ENCODE measurements at places on chromosomes 16 and 17.

DNA sequence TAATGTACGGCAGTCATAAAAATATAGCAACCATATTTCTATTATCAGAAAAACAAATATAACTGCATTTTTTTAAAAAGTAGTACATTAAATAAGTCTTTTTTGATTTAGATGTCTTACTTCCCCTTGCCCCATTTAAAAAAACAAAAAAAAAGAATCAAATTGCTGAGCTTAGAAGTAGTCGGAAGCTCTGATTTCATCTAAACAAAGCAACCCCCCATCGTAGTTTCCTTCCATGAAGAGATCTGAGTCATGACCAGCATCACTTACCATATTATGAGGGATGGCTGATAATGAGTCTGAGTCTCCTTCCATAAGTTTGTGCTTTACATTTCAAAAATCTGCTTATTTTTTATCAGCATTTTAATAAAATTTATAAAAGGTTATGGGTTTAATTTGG, 86.2 kb downstream of the ITFG1 start:
- no peak for DNase-seq

- DNase-seq: no peak
Observed at GRCh38 chr17:162689-163088, 18.8 kb downstream of the DOC2B start.

GRCh38 chr16:56603589-56603988, 4.8 kb upstream of the MT2A start:
- no peak for DNase-seq

DNA sequence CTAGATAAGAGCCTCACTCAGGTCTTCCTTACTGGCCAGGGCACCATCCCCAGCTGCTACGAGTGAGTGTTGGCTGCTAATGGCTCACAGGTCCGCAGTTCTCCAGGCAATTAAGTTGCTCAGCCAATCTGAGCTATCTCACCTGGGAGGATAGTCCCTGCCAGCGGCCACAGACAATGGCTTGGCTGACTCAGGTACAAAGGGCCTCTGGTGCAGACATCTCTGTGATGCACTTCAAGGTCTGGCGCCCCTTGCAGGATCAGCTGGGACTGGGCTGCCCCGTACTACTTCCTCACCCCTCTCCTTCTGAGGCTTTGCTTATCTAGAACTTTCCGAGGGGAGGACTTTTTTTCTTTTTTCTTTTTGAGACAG, 49.2 kb upstream of the EMP2 start:
- no peak for DNase-seq

DNA sequence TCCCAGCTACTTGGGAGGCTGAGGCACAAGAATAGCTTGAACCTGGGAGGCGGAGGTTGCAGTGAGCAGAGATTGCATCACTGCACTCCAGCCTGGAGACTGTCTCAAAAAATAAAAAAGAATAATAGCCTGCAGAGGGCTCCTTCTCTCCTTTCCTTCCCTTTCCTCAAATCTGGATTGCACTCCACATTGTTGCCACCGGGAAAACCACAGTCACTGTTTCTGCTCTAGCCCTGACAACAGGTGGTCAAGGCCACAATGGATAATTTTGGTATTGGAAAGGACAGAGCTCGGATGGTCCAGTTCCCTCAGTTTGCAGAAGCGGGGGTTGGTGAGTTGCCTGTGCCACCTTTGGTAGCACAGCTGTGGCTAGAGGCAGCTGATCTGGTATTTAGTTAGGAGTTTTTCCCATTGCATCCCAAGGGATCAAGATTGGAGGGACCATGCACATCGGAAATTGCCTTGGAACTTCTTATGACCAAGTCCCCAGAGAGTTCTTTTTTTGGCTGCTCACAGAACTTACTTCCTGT, 44.7 kb upstream of the PRSS54 start:
- no peak for DNase-seq

GRCh38 chr16:85136213-85136701, 24.0 kb upstream of the CIBAR2 start:
- DNase-seq: no peak

GRCh38 chr17:73305845-73306836, 5.7 kb downstream of the CDC42EP4 start:
- no peak for DNase-seq

DNA sequence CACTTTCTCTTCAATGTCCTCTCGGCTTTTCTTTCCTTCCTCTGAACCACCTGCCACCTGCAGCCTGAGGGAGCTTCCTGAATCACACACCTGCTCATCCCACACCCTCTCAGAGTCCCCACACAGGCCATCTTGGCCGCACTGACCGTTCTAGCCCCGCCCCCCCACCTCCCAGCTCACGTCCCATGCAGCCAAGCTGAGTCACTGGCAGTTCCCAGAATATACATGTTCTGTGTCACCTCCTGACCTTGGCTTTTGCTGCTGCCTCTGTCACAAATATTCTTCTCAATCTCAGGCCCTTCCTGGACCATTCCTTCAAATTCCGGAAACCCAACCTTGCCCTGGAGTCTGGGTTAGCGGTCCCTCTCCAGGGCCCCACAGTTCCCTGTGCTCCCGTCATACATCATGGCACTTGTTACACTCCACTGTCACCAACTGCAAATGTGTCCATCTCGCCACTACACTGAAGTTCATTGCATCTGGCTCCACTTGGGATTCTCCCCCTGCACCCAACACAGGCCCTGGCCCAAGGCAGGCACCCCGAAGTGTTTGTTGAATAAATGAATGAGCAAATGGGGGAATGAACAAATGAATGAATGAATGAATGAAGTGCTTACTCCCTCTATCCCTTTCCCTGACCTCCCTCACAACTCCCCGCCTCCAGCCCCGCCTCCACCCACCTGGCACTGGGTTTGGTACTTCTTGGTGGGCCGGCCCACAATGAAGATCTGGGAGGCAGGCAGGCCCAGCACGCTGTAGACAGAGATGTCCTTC, 12.8 kb downstream of the PIMREG start:
- DNase-seq: no peak

- DNase-seq: no peak
Observed at GRCh38 chr17:1239210-1239609, 31.0 kb upstream of the BHLHA9 start.

GRCh38 chr17:21510686-21511362, 134.7 kb downstream of the KCNJ12 start:
- DNase-seq: no peak

DNA sequence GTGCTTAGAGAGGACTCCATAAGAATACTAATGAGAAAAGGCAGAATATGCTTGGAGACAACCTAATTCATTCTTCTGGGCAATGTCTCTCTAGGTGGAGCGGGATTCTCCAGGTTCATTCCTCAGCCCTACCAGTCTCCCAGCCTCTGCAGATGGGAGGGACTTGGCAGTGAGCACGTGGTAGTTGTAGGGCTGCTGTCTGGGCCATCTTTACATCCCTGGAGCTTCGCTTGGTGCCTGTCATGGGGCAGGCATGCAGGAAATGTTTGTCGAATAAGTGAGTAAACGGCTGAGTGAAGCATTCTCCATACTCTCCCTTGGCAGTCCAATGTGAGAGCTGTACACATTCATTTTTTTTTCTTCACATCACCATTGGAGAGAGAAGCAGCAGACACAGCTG, 387.5 kb downstream of the UTP18 start:
- no peak for DNase-seq

DNA sequence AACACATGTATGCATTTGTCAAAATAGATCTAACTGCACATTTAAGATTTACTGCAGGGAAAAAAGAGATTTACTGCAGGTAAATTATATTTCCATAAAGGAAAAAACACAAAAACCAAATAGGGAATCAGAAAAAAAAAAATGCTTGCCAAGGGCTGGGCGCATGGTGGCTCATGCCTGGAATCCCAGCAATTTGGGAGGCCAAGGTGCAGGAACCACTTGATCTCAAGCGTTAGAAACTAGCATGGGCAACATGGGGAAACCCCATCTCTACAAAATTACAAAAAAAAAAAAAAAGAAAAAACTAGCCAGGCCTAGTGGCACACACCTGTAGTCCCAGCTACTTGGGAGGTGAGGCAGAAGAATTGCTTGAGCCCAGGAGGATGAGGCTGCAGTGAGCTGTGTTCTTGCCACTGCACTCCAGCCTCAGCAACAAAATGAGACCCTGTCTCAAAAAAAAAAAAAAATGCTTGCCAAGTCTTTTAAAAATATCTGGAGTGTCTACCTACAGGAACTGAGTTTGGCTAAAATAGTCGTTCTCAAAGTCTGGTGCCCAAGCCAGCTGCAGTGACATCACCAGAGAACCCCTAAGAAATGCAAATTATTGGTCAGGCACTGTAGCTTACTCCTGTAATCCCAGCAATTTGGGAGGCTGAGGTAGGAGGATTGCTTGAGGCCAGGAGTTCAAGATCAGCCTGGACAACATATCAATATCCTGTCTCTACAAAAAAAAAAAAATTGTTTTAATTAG, 17.5 kb downstream of the TRIM25 start:
- no peak for DNase-seq

GRCh38 chr16:49396206-49396720, 22.7 kb downstream of the C16orf78 start:
- DNase-seq: no peak

DNA sequence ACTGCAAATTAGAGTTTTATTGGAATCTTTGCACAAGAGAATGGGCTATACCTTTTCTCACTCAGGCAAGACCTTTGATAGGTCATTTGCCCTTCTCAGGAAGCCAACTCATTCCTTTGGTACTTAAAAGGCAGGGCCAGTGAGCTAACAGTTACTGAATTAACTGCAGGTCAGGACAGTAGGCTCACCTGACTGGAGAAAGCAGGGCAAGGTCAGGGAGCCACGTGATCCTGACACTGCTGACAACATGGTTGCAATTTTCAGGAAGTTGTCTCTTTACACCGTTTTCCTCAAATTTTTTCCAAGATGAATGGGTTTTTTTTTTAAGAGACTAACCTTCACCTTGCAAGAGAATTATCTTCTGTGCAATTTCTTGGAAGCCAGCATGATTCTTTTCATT, 21.1 kb downstream of the CPSF4L start:
- DNase-seq: no peak

- no peak for DNase-seq
Observed at GRCh38 chr16:81405702-81406113, 38.9 kb upstream of the CMIP start.

- no peak for DNase-seq
Observed at GRCh38 chr17:58488428-58488890, 251 bp upstream of the HSF5 start.

- DNase-seq: no peak
Observed at GRCh38 chr16:53944025-53944424, 240.1 kb downstream of the FTO start.

GRCh38 chr17:32174889-32175288, 32.6 kb downstream of the RHOT1 start:
- no peak for DNase-seq

- no peak for DNase-seq
Observed at GRCh38 chr17:1498233-1498632, 5.7 kb upstream of the MYO1C start.

- no peak for DNase-seq
Observed at GRCh38 chr17:36938566-36939051, 1.3 kb downstream of the LHX1 start.

- no peak for DNase-seq
Observed at GRCh38 chr16:22194707-22195444, 11.2 kb upstream of the EEF2K start.

DNA sequence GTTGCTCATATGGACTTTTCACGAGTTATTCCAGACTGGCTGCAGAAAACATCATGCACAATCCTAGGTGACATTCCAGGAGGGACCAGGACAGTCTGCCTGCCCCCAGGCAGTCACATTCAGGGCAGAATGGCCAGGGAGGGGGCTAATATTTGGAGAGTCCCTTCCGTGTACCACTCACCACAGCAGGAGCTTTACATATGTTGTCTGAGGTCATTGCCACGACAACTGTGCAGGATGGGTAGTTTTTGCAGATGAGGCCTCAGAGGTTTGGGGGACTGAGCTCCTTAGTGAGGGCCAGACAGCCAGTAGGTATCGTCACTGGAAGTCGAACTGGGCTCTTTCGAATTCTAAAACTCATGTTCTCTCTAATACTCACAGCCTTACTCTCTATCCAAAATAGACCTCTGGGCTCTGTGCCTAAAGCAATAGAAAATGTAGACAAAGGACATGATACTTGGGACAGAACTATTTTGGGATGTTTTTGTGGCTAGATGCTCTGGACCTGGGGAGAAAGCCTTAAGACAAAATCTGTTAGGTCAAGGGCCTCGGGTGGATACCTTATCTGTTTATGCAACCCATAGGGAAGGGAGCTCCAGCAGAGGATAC, 338.5 kb downstream of the MAF start:
- DNase-seq: no peak

DNA sequence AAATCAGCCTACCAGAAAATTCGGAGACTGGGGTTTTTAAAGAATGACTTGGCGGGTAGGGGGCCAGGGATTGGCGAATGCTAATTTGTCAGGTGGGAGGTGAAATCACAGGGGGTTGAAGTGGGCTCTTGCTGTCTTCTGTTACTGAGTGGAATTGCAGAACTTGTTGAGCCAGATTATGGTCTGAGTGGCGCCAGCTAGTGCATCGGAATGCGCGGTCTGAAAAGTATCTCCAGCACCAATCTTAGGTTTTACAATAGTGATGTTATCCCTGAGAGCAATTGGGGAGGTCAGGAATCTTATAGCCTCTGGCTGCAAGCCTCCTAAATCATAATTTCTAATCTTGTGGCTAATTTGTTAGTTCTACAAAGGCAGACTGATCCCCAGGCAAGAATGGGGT, 762 bp upstream of the RBL2 start:
- DNase-seq: no peak

GRCh38 chr17:50604513-50604912, 30.2 kb upstream of the ABCC3 start:
- no peak for DNase-seq

DNA sequence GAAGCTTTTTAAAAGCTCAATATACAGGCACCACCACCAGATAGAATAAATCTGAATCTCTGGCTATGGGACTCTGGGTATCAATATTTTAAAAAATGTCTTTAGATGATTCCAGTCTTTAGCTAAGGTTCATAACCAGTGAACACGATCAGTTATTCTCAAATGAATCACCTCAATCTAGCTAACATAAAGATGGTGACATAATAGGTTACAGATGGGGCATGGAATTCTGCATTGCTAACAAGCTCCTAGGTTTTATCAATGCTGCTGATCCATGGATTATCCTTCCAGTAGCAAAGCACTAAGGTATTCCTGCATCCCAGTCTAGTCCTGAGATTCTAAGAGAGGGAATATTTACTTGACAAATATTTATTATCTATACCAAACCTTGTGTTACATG, 415.5 kb upstream of the CDH11 start:
- no peak for DNase-seq

DNA sequence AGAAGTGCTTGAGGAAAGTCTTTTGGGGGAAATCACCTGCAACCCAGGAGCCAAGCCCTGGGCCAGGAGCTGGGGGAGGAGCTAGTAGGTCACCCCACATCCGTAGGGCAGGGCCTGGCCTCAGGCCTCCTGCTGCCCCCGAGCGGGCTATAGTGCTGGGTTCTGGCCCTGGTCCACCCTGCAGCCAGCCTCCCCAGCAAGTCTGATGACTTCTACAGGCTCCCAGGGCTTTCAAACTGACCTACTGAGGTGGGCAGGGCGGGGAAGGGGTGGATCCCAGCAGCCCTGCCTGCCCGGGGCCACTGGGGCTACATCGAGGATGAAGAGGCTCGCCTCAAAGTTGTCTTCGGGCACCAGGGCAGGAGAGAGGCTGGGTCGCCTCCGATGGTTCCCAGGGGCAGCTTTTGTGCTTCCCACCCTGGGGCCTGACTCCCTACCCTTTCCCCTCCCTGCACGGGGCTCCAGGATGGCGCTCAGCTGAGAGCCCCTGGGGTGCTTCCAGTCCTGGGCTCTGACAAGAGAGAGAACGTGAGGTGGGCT, 5.0 kb downstream of the CENPX start:
- DNase-seq: no peak
